ENCODE measurements at places on chromosomes 2 and 18.
A peak's percentile ranks its signal among the peaks of the same experiment; 100 is the strongest.

DNA sequence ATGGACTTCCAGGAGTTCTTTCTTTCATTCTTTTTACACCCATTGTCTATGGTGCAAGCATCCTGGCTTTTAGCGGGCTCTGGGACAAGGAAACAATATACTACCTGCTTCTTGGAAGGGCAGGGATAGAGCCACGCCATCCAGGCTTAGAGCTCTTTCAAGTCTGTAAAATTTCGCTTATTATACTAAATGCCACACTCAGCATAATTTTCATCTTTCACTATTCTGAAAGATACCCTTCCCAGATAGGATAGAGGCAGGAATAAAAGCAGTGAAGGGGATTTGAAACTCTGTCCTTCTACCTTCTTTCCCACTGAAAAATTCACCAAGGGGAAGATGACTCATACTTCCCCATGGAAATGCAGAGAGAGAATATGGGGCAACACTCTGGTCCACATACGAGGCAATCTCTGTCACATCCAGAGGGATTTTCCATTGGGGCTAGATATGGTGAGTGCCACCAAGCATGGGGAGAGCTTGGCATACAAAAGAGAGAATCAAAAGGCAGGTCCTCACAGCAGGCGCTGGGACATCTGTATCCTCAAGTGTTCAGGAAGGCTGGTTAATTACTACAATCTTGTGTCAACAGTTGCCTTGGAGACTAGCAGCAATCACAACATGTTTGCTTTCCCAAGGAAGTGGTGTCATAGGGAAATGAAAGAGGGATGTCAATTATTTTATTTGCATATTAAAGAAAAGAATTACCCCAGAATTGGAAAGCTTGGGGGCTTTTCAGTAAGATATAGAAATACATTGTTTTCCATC, 127.6 kb downstream of the TDRD15 start:
- no peak overlapping the region for H3K27ac ChIP-seq
- no peak overlapping the region for H3K4me3 ChIP-seq
- no peaks in the 10 kb centered on the region for H3K36me3 ChIP-seq
- H3K27me3 ChIP-seq: no peaks in the 10 kb centered on the region
- no peaks in the 10 kb centered on the region for H3K4me1 ChIP-seq

DNA sequence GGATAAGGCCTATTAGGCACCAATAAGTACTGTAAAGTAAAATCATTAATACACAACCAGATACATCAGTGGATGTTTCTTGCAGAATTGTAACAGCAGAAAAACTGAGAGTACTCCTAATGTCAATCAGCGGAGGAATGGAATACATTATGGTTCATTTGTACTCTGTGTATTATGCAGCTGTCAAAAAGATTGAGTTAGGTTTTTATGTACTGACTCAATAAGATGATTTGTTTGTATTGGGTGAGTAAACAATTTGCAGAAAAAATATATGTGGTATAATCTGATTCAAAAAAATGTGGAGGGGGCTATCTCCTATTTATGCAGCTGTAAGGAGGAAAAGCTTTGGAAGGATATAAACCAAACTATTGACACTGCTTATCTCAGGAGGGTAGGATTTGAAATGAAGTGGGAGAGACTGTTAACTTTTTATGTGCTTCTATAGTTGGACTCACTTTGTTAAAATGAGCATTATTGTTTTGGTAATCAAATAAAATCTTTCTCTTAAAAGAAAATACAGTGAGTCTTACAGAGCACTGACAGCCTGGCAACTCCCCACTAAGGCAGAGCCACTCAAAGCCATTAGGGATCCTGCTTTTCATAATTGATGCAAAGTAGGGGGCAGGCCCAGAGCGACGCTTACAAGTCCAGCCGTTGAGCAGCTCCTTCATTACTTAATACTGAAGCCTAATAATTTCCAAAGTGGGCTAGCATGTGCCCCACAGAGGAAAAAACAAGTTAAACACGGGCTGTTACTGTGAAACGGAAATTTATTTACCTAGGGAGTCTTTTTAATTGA, 168.8 kb downstream of the PHLPP1 start:
- no peaks in the 10 kb centered on the region for H3K27me3 ChIP-seq
- no peak for DNase-seq
- H3K4me3 ChIP-seq: no peak overlapping the region
- H3K4me1 ChIP-seq: no peaks in the 10 kb centered on the region

DNA sequence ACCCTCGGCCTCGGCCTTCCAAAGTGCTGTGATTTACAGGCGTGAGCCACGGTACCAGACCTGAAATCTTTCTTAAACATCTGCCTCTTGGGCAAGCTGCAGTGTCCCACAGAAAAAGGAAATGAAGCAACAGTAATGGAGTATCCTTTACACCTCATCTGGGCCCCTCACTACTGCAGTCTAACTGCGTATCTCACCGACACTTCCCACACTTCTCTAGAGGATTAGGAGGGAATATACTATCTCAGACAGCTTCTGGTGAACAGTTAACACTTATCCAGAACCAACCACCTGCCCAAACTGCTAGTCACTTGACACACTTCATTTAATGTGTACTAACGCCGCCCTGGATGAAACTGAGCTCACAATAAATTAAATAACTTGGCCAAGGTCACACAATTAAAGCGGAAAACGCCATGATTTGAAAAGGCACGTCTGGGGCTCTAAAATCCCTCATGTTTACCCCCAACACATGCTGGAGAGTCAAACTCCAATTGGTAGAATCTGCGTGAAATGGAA, 993 bp downstream of the COX7A2L start:
- no peaks in the 10 kb centered on the region for H3K27me3 ChIP-seq
- DNase-seq: no peak
- no peaks in the 10 kb centered on the region for H3K36me3 ChIP-seq
- H3K4me1 ChIP-seq: peaks cover 50% of the 10 kb centered on the region
- peak overlapping the region; percentile 80 for H3K4me3 ChIP-seq

DNA sequence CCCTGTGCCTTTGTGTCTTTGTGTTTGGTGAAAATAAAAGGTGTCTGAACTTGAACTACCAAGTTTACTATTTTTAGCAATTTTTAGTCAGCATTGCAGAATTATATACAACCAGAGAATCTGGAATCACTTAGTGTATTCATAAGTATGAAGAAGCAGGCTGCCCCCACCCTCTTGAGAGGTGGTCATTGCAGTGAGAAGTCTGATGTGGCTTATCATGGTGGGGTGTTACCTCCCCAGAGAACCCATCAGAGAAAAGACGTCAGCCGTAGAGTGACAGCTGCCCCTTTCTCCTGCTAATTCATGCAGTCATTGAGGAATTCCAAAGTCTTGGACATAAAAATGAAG, 66.0 kb downstream of the BOLA3 start:
- H3K4me1 ChIP-seq: no peaks in the 10 kb centered on the region
- no peaks in the 10 kb centered on the region for H3K27me3 ChIP-seq
- no peak overlapping the region for H3K27ac ChIP-seq
- no peak overlapping the region for H3K4me3 ChIP-seq
- no peaks in the 10 kb centered on the region for H3K36me3 ChIP-seq

DNA sequence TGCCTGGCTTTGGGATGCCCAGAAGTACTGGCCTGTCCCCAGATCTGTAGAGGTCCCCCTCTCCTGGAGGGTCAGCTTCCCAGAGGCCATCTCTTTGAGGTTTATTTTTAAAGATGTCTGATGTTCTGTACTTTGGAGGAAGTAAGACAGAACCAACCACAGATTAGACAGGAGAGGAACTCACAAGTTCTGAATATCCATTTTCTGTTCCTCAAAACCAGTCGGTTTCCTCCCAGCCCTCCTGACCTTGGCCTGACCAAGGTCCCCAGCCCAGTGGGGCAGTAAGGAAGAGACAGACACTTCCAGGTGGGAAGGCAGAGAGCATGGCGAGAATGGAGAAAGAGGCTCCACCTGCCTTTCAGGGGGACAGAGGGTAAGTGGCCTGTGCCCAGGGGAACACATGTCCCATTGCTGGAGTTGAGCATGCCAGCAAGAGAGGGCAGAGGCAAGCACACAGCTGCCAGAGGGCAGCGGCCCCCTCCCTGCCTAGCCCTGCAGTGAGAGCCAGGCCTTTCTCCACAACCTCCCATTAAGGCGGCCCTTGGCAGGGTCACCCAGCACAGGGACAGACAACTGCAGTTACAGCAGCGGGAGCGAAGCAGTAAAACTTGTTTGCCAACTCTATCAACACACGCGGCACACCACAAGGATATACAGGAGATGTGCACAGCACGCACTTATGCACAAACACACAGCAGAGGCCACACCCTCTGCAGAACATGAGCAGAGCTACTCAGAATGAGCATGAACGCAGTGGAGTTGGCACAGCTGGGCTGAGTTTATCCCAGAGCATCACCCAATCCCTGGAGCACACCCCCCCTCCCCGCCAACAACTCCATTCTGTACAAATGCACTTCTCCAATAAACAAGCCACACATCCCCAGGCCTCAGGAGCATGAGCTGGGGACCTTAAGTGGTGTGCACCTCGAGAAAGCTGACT, 18.5 kb upstream of the SEMA4C start:
- no peaks in the 10 kb centered on the region for H3K27me3 ChIP-seq
- no peak overlapping the region for H3K27ac ChIP-seq
- H3K4me1 ChIP-seq: no peaks in the 10 kb centered on the region
- no peak overlapping the region for H3K4me3 ChIP-seq
- DNase-seq: no peak
- no peaks in the 10 kb centered on the region for H3K36me3 ChIP-seq

GRCh38 chr2:166539340-166540162, 45.5 kb upstream of the SCN7A start:
- no peak overlapping the region for H3K27ac ChIP-seq
- no peaks in the 10 kb centered on the region for H3K4me1 ChIP-seq
- H3K4me3 ChIP-seq: no peak overlapping the region
- no peaks in the 10 kb centered on the region for H3K27me3 ChIP-seq
- no peak for DNase-seq
- no peaks in the 10 kb centered on the region for H3K36me3 ChIP-seq

DNA sequence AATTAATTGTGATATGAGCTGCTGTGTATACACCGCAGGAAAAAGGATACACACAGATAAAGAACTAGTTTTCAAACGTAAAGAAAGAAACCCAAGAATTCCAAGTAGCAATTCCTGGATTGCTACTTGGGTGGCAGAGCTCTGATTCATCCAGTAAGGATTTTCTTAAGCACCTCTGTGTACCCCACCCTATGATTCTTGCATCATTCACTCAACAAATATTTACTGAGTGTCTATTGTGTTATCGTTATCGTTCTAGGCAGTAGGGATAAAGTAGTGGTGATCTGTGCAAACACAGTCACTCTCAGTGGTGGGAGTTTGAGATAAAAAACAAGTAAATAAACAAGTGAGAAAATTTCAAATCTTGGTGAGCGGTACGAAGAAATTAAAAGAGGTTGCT, 4.9 kb upstream of the TMEM200C start:
- no peaks in the 10 kb centered on the region for H3K27me3 ChIP-seq
- no peak for DNase-seq
- no peak overlapping the region for H3K27ac ChIP-seq
- H3K36me3 ChIP-seq: no peaks in the 10 kb centered on the region
- peaks cover 6% of the 10 kb centered on the region for H3K4me1 ChIP-seq

DNA sequence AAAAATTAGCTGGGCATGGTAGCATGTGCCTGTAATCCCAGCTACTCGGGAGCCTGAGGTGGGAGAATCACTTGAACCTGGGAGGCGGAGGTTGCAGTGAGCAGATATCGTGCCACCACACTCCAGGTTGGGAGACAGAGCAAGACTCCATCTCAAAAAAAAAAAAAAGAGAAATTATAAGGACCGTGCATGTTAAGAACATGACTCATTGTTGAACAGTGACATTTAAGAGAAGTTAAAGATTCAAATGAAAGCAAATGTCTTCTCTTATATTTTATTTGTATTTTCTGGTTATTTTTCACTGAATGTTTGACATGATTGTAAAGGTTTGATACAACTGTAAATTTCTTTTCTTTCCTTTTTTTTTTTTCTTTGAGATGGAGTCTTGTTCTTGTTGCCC, 69.6 kb downstream of the APLF start:
- H3K27me3 ChIP-seq: no peaks in the 10 kb centered on the region
- H3K27ac ChIP-seq: no peak overlapping the region
- H3K4me1 ChIP-seq: no peaks in the 10 kb centered on the region
- H3K4me3 ChIP-seq: no peak overlapping the region
- DNase-seq: no peak

GRCh38 chr2:85681372-85681763, 12.8 kb upstream of the GNLY start:
- no peaks in the 10 kb centered on the region for H3K27me3 ChIP-seq
- H3K27ac ChIP-seq: no peak overlapping the region
- peaks cover 4% of the 10 kb centered on the region for H3K4me1 ChIP-seq
- no peak for DNase-seq

DNA sequence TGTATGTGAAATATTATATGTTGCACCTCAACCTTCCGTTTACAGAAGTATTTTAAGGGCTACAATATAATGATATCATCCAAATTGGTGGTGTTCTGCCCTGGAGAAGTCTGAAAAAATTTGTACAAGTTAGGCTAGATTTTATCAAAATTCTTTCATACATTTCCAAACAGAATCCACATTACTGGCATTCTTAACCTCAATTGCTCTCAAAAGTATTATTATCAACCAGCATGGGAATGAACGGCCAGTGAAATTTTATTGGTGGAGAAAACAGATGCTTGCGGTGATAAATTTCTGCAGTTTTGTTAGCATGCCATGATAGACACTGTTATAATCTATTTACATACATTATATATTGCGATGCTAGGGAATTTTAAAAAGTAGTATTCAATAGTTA, 88.3 kb upstream of the TFPI start:
- H3K27ac ChIP-seq: no peak overlapping the region
- no peaks in the 10 kb centered on the region for H3K27me3 ChIP-seq
- no peaks in the 10 kb centered on the region for H3K4me1 ChIP-seq
- no peak for DNase-seq
- H3K36me3 ChIP-seq: no peaks in the 10 kb centered on the region

GRCh38 chr2:230244211-230244610, 18.7 kb downstream of the SP140 start:
- H3K27me3 ChIP-seq: no peaks in the 10 kb centered on the region
- no peaks in the 10 kb centered on the region for H3K4me1 ChIP-seq
- H3K36me3 ChIP-seq: no peaks in the 10 kb centered on the region
- no peak overlapping the region for H3K27ac ChIP-seq
- DNase-seq: no peak

GRCh38 chr2:130374587-130375290, 18.9 kb downstream of the PTPN18 start:
- H3K4me3 ChIP-seq: no peak overlapping the region
- no peaks in the 10 kb centered on the region for H3K36me3 ChIP-seq
- no peak overlapping the region for H3K27ac ChIP-seq
- no peaks in the 10 kb centered on the region for H3K27me3 ChIP-seq

- no peak overlapping the region for H3K4me3 ChIP-seq
- no peaks in the 10 kb centered on the region for H3K27me3 ChIP-seq
- peaks cover 6% of the 10 kb centered on the region for H3K4me1 ChIP-seq
Observed at GRCh38 chr2:151051574-151052220, 210.0 kb downstream of the RBM43 start.

- H3K4me1 ChIP-seq: no peaks in the 10 kb centered on the region
- no peaks in the 10 kb centered on the region for H3K36me3 ChIP-seq
- no peak overlapping the region for H3K27ac ChIP-seq
- no peak for DNase-seq
- no peaks in the 10 kb centered on the region for H3K27me3 ChIP-seq
Observed at GRCh38 chr18:75344615-75345014, 82.9 kb downstream of the SMIM21 start.

DNA sequence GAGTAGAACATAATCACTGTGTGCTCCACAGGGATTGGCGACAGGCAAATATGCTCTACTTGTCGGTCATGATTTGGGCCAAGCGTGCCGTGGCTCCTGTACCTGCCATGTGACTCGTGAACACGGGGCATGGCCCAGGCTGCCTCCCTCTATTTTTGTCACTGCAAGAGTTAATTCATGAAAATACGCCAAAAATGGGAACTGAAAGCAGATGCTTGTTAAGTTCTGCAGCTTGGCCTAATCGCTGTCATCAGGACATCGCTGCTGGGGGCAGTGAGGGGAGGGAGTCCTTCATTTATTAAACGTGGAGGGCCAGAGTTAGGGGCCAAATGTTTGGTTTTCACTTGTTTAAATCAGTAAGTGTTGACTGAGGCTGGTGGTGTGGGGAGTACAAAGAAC, 177.8 kb downstream of the BCL2 start:
- no peak overlapping the region for H3K4me3 ChIP-seq
- DNase-seq: no peak
- no peaks in the 10 kb centered on the region for H3K27me3 ChIP-seq
- no peak overlapping the region for H3K27ac ChIP-seq
